ENCODE measurements at places on chromosomes 5 and 9.

DNA sequence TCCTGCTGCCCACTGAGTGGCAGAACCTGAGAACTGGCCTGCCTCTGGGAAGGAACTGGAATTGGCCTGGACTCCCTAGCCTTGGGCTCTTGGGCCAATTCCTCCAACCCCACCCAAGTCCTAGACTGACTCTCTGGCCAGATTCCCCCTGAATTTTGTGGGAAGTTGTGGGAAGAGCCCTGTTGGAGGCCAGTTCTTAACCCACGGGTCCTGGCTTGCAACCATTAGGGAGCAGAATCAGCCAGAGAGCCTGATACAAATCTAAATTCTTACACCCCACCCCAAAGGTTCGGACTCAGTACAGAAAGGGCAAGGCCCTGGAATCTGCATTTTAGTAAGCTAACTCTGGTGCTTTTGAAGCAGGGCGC lies 125.3 kb upstream of the SLC25A48 start:
- no peak for DNase-seq

DNA sequence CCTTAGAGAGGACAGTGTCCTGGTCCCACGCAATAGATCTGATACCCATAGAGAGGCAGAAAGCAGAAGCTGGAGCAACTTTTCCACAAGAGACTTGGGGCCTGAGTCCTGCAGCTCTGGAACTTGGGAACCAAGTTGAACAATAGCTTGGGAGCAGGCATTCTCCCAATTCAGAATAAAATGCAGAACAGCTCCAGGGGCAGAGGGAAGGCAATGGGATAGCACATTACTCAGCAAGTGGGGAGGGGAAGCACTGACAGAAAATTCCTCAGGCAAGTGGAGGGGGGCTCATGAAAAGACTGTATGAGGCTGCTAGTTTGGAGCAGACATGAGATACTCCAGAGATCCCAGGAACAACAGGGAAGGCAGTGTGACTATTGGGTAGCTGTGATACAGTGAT lies 513.6 kb downstream of the HINT1 start:
- no peak for DNase-seq

GRCh38 chr9:115689331-115689730 lies 464.3 kb upstream of the PAPPA start:
- no peak for DNase-seq

DNA sequence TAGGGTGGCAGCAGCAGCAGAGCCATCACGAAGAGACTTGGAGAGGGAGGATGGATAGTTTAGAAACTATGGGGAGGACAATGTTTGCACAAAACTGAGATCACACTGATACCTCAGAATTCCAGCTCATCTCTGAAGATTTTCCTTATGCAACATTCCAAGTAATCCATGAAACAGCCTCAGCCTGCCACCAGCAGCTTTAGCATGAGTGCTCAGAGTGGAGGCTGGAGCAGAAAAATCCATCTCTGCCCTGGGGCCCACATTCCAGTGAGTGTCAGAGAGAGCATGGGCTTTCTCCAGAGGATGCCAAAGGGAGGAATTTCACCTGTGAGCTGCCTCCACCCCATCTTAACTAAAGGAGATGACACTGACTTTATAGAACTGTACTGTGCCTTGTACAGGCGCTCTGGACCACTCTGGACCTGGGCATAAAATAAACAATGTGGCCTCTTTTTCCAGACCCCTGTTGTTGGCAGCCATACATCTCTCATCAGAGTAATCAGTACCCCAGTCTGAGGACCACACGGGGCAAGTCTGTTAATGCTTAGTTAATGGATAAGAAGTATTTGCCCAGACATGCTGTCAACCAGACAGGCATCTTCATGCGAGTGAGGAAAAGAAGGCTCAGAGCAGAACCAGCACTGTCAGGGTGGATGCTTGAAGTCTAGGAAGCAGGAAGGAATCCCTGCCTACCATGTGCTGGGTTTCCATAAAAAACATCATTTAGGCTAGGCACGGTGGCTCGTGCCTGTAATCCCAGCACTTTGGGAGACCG lies 440.9 kb downstream of the ENC1 start:
- DNase-seq = peak; percentile 69

GRCh38 chr9:21933865-21934264 lies 60.3 kb downstream of the CDKN2A start:
- DNase-seq = peak; percentile 20
